ENCODE measurements at places on chromosomes 12 and 14. TPM values are rescaled to one million over a fixed set of nuclear protein-coding genes. Genes with fewer than 3 reads are reported as not detected.

The TMEM117 gene
- total RNA-seq, result 4.8 TPM

The P2RX7 gene
- total RNA-seq, result 2.7 TPM

The MYF6 gene
- not detected for total RNA-seq

The RASSF8 gene
- 0.58 TPM for total RNA-seq

The ANO6 gene
- total RNA-seq, result 16.3 TPM

DNA sequence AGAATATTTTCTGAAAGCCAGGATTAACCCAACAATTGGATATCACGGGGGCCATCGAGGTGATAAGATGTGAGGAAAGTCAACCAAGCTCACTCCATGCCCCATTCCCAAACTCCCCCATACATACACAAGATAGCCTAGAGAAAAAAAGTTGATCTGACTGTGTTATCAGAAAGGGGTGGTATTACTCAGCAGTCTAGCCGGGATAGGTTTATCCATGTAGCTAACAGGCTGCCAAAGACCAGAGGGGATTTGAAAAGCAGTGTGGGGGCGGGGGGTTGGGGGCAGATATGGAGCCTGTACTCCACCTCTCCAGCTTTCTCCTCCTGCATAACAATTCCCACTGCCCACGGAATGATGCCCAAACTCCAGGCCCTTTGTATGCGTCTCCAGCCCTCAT, 13.2 kb upstream of the MAP1LC3B2 start:
- H3K36me3 ChIP-seq, result no peaks in the 10 kb centered on the region
- no peak overlapping the region for H3K4me3 ChIP-seq
- no peak overlapping the region for H3K27ac ChIP-seq
- H3K4me1 ChIP-seq, result peaks cover 17% of the 10 kb centered on the region

- H3K4me3 ChIP-seq, result no peak overlapping the region
- no peak for DNase-seq
- no peak overlapping the region for H3K27ac ChIP-seq
- no peaks in the 10 kb centered on the region for H3K27me3 ChIP-seq
- H3K4me1 ChIP-seq, result peaks cover 2% of the 10 kb centered on the region
These were observed 25.0 kb downstream of the OTUB2 start for GRCh38 chr14:94051115-94051514.

DNA sequence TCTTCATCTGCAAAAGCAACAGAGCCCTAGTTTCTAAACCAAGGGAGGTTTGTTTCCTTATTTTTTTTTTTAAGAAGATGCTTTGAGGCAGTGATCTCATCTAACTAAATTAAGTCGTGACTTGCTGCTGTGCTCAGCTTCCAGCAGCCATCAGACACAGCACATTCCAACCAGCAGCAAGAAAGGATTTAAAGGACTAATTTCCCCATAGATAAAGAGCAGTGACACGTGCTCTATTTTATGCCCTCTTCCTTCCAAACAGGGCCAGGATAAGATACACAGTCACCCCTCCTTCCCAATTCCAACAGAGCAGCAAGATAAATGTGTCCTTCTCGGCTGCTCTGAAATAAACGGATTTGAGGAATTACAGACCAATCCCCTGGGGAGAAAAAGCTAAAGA, 81.7 kb downstream of the PRKAB1 start:
- no peaks in the 10 kb centered on the region for H3K27me3 ChIP-seq
- no peak for DNase-seq
- no peak overlapping the region for H3K4me3 ChIP-seq
- H3K36me3 ChIP-seq, result peaks cover 3% of the 10 kb centered on the region

- H3K27ac ChIP-seq, result no peak overlapping the region
- peaks cover 18% of the 10 kb centered on the region for H3K4me1 ChIP-seq
- H3K27me3 ChIP-seq, result peaks cover 5% of the 10 kb centered on the region
- H3K36me3 ChIP-seq, result no peaks in the 10 kb centered on the region
These were observed 42.5 kb upstream of the CATSPERB start for GRCh38 chr14:91774140-91775096.

- no peak overlapping the region for H3K4me3 ChIP-seq
- H3K27me3 ChIP-seq, result peaks cover 9% of the 10 kb centered on the region
- H3K36me3 ChIP-seq, result no peaks in the 10 kb centered on the region
- DNase-seq, result no peak
- H3K27ac ChIP-seq, result no peak overlapping the region
- peaks cover 63% of the 10 kb centered on the region for H3K4me1 ChIP-seq
These were observed 1.3 kb upstream of the CACNA2D4 start for GRCh38 chr12:1919763-1920162.

- peak overlapping the region; percentile 66 for H3K4me3 ChIP-seq
- DNase-seq, result peak; percentile 40
- H3K27me3 ChIP-seq, result no peaks in the 10 kb centered on the region
- peaks cover 94% of the 10 kb centered on the region for H3K4me1 ChIP-seq
These were observed 24.0 kb downstream of the TTC9 start for GRCh38 chr14:70665448-70666360.

DNA sequence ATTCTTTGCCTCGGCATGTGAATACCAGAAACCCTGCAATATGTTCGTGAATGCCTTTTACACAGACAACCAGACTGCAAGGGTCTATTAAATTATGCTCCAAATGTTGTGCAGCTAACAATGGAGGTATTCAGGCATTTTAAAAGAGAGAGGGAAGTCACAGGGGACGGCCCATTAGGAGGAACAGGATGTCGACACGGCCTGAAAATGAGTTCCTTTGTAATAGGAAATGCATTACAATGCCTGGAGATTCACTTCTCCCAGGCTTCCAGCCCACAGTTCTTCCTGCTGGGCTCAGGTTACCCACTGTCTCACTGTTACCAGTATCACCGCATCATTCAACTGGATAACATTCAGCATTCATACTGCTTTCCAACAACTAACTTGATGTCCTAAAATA, 2.5 kb downstream of the DUSP6 start:
- H3K4me1 ChIP-seq, result peaks cover 79% of the 10 kb centered on the region
- peak overlapping the region; percentile 43 for H3K27ac ChIP-seq
- H3K36me3 ChIP-seq, result peaks cover 8% of the 10 kb centered on the region
- DNase-seq, result no peak
- H3K27me3 ChIP-seq, result no peaks in the 10 kb centered on the region

- H3K27ac ChIP-seq, result no peak overlapping the region
- DNase-seq, result no peak
- no peak overlapping the region for H3K4me3 ChIP-seq
- no peaks in the 10 kb centered on the region for H3K36me3 ChIP-seq
- no peaks in the 10 kb centered on the region for H3K27me3 ChIP-seq
These were observed 4.8 kb downstream of the SLC41A2 start for GRCh38 chr12:104953323-104953722.

GRCh38 chr14:32710231-32710671, 228.4 kb upstream of the NPAS3 start:
- DNase-seq, result no peak
- no peaks in the 10 kb centered on the region for H3K36me3 ChIP-seq
- H3K4me1 ChIP-seq, result no peaks in the 10 kb centered on the region
- H3K27ac ChIP-seq, result no peak overlapping the region
- H3K4me3 ChIP-seq, result no peak overlapping the region
- no peaks in the 10 kb centered on the region for H3K27me3 ChIP-seq

- no peak overlapping the region for H3K27ac ChIP-seq
- H3K4me3 ChIP-seq, result no peak overlapping the region
- H3K36me3 ChIP-seq, result peaks cover under 1% of the 10 kb centered on the region
- no peaks in the 10 kb centered on the region for H3K27me3 ChIP-seq
- peaks cover 2% of the 10 kb centered on the region for H3K4me1 ChIP-seq
These were observed 22.9 kb upstream of the ANAPC7 start for GRCh38 chr12:110426406-110426805.
